ENCODE measurements at places on chromosomes 6 and 20.

DNA sequence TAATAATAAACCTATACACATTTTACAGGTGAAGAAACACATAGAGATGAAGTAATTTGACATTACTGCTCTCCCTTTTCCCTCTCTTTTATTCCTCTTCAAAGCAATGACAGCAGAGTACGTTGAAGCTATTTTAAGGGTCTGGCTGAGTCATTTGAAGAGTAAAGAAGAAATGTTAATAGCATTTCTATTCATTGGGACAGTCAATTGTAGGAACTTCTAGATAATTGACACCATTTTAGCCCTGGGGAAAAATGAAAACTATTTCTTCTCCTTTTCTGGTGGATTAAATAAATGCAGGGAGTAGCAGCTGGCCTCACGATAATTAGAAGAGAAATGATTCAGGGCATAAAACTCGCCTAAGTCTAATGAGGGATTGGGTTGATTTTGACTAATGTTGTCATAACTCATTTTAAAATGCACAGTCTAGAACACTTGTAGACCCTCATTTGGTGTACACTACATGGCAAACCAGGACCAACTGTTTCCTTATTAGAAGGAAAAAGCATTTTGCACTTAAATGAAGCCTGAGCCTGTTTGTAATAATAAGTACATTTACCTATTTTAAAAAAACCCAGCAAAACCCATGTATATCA lies 48.1 kb downstream of the RIPOR2 start:
- DNase-seq, result no peak

GRCh38 chr6:73234733-73235132 lies 9.4 kb upstream of the KHDC1L start:
- DNase-seq, result no peak

- no peak for DNase-seq
These were observed 35.0 kb downstream of the ARMC2 start for GRCh38 chr6:108883172-108883571.

DNA sequence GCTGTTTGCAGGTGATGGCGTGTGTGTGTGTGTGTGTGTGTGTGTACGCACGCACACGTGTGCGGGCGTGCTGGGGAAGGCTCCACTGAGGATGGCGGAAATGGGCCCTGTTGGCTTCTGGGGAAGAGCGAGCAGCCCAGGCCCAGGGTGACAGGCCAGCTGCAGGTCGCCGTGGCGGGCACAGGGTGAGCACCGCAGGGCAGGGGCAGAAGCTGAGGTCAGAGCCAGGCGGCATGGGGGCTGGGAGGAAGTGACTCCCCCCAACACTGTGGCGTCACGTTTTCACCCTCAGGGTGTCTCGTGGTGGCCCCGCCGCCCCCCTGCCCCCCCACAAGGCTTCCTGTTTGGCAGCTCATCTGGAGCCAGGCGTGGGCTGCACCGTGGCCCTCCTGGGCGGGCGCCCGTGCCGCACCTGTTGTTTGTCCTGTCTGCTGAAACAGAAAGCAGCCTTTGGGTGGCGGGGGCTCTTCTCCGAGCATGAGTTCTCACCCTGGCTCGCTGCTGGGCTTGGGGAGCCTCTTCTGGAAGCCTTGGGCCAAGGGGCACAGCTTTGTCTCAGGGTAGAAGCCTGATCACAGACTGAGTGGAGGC lies 7.1 kb downstream of the RBM38 start:
- DNase-seq, result peak; percentile 80

- DNase-seq, result no peak
These were observed 107.7 kb upstream of the FOXC1 start for GRCh38 chr6:1502041-1502440.

DNA sequence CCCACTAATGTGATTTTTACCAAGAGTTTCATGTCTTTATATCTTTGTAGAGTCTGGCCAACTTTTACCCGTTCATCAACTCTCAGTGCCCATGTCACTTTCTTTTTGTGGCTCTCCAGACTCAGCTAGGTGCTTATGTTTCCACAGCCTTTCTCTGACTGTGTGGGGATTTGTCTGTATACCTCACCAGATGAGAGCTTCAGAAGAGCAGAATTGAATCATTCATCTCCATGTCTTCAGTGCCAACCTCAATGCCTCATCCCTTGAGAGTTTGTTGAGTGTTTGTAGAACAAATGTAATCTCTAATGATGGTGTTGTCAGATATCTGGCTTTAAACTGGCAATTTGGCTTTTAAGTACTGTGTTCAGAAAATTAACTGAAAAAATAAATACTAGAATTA lies 16.8 kb upstream of the CCN2 start:
- DNase-seq, result no peak

DNA sequence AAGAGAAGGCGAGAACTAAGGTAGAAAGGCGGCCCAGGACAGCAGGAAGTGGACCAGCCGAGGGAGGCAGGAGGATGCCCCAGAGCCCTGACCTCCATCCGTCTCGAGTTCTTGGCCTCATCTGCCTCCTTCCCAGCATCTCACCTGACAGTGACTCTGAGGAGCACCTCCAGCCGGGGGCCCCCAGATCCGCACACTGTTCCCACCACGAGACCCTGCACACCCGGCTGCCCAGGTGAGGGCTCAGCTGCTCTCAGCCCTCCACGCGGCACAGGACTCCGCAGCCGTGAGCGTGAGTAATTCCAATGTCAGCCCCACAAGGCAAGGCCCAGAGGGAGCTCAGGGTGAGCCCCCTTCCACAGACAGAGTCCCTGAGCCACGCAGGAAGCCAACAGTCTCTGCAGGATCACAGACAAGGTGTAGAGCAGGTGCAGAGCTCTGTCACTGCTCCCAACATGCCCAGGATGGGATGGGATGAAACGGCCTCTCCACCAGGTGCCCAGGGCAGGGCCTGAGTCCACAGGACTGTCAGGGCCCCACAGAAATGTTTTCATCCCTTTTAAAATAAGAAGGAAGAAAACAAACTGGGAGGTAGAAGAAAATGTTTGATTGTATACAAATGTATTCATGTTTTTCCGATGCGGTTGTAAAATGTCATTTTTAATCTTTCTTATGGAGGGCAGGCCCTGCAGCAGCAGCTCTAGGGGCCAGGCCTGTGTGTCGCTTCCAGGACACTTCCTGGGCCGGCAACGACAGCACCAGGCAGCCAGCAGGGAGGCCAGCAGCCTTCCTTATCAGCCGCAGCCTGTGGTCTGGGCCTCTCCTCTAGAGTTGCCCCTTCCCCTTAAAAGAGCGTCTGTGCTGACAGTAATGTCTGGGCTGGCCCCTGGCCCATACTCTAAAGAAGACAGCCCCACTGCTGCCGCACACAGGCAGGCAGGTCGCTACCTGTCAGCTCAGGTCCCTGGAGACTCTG lies 66.9 kb downstream of the DLL1 start:
- no peak for DNase-seq

DNA sequence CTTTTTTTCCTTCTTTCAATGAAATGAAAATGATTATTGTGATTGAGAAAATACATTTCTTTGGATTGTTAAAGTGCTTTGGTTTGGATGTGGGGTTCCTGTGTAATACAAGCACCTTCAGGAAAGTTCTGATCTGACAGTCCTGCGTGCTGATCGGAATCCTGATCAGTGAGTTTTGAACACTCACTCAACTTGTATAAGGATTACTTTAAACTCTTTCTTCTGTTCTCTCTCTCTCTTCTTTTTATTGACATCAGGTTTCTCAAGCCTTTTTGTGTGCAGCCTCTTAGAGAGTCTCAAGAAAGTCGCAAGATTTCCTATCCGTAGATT lies 710 bp downstream of the TINAG start:
- no peak for DNase-seq

- DNase-seq, result no peak
These were observed 16.4 kb upstream of the IGF2R start for GRCh38 chr6:159952289-159953005.

GRCh38 chr20:49356676-49357075 lies 78.8 kb upstream of the ZNFX1 start:
- DNase-seq, result no peak

- DNase-seq, result no peak
These were observed 84.8 kb downstream of the FOXF2 start for GRCh38 chr6:1474205-1474604.

- peak; percentile 85 for DNase-seq
These were observed 80.4 kb upstream of the BTN3A2 start for GRCh38 chr6:26284537-26285142.

DNA sequence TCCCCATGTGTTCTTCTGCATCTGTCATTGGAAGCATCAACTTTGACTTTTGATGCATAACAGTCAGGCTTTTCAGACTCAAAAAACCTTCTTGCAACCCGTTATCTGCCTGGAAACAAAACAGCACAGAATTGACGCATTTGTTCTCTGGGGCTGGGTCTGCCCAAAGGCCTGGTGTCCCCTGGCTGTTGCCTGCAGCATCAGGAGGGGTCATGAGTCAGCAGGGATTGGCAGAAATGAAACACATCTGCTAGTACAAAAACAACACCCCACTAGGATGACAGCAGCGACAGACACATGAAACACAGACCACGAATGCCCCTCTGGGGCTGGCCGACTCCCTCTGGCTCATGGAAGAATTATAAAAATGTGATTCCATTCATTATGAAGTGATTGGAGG lies 157.6 kb upstream of the INSM1 start:
- DNase-seq, result no peak

- no peak for DNase-seq
These were observed 1.7 kb downstream of the THBS2 start for GRCh38 chr6:169251822-169252504.

DNA sequence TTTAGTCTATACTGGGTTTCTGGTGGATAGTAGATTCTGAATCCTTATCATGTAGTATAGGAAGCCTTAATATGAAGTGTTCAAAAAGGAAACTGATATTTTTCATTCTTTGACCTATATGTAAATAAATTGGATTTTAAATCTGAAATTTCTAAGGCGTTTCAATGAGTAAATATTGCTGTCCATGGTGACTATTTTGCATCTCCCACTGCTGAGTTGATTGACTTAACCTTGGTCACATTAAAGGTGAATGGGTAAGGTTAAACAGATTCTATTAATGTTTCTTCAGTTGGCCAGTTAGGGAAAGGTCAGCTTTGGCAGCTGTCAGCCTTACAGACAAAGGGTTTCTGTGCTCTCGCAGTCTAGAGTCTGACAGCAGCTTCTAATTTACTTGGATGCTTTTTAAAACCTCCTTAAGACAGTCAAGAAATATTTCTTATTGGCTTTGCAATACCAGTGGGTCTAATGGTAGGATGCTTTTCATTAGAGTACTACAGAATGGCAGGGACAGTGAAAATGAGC lies 24.8 kb downstream of the PRIM2 start:
- no peak for DNase-seq

DNA sequence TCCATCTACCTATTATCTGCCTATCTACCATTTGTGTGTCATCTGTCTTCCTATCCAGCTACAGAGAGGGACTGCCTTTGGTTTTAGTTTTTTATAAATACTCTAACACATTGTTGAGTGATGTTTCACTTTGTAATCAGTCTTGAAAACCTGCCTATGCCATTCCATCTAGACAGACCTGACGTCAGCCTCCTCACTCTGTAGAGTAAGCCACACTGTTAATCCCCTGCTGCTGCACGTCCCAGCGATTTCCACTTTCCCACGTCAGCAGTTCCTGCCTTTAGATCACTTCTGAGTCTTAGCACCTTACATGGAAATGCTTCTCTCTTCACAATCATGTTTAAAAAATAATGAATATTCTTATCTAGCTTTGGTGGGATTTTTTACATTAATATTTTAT lies 54.8 kb downstream of the PLG start:
- DNase-seq, result no peak

DNA sequence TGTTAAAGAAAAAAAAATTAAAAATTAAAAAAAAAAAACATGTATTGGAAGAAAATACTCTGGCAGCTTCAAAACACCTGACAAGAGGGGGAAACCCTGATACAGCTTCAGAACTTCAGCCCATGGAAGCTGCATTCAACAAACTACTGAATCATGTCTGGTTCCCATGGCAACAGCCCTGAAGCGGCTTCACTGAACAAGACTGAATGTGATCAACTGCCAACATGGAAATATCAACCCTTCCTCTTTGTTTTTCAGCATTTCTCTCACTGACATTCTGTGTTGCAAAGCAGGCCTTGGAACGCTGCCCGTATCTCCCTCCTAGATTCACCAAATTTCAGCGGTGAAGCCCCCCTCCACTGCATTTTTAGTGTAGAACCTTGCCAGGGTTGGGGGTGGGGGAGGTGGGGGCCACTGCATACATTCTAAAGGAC lies 91.3 kb upstream of the SHLD1 start:
- DNase-seq, result peak; percentile 78

GRCh38 chr6:38533064-38533463 lies 106.7 kb downstream of the BTBD9 start:
- DNase-seq, result no peak

GRCh38 chr20:50197463-50198179 lies 7.0 kb downstream of the CEBPB start:
- no peak for DNase-seq

DNA sequence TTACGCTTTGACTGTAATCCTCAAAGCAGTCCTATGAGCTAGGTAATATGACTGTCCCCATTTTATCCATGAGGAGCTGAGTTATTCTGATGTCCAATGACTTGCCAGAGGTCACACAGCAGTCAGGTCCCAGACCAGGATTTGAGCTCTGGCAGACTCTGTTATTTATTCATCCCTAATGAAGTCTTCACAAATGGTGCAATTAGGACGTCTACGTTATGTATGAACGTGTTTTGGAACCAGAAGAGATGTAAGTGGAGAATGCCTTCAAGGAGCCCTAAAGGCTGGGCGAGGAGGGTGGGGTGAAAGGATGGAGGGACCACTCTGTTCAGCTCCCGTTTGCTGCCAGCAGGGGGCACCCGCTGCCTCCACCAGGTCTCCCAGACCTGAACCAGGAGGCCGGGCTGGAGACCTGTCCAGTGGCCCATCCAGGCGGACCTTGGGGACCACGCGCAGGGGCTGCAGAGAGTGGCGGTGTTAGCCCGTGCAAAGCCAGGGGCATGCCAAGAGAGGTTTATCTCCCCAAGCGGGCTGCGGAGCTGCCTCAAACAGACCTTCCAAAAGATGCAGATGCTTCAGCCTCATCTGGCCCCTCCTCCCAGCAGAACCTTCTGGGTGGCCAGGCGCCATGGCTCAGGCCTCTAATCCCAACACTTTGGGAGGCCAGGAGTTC lies 15.2 kb upstream of the ZNF335 start:
- peak; percentile 87 for DNase-seq

GRCh38 chr6:122753000-122753687 lies 26.4 kb upstream of the FABP7 start:
- no peak for DNase-seq

DNA sequence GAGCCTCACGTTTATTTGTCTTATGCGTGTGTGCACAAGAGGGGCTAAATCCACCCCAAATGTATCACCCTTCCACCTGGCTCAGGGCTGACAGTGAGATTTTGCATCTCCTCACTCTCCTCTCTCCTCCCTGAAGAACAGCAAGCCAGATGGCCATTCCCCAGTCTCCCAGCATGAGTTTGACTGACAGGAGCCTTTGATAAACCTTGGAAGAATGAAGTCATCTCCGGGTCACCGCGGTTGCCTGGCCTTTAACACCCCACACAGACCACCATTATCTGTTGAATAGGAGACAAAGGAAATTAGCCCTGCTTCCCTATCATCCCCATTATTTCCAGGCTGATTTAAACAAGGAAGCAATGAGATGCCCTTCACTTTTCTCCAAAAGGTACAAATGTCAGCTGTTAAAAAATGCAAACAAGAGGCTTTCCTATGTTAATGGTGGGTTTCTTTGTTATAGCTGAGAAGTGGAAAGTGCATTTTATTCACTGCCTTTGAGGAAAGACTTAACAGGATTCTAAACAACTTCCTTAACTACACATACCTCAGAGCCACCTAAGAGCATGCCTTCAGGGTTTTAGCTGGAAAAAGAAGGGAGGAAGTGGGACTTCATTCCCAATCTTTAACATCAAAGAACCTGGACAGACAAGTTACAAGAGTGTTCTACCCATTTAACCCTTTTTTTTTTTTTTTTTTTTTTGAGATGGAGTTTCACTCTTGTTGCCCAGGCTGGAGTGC lies 524.8 kb upstream of the ID4 start:
- no peak for DNase-seq

- DNase-seq, result no peak
These were observed 773 bp downstream of the SMAP1 start for GRCh38 chr6:70668499-70668812.

Data from Right ventricle myocardium inferior (tissue), 1 donor.